ENCODE measurements at places on chromosomes 12 and 14.

DNA sequence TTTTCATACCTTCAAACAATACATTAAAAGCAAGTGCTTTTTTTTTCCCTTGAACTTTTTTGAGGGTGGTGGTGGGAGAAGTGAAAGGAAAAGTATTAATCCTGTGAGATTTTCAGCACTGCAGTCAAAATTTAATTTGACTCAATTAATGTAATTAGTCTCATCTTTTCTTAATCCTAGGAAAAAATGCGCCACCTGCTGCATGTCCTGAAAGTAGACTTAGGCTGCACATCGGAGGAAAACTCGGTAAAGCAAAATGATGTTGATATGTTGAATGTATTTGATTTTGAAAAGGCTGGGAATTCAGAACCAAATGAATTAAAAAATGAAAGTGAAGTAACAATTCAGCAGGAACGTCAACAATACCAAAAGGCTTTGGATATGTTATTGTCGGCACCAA lies 52.2 kb downstream of the SPATA7 start:
- no peak for DNase-seq

DNA sequence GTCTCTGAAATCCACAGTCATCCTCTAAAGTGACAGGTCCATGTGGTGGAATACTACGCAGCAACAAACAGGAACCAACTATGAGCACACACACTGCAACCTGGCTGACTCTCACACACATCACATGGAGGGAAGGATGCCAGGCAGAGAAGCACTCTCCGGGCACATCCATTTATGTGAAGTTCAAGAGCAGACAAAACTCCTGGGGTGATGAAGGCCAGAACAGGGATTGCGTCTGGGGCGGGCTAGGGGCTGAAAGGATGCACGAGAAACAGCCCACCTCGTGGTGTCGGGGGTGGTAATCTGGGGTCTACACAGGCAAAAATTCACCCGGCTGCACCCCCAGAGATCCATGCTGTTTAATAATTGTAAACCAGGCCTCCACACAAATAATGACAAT lies 100.2 kb downstream of the DICER1 start:
- no peak for DNase-seq

DNA sequence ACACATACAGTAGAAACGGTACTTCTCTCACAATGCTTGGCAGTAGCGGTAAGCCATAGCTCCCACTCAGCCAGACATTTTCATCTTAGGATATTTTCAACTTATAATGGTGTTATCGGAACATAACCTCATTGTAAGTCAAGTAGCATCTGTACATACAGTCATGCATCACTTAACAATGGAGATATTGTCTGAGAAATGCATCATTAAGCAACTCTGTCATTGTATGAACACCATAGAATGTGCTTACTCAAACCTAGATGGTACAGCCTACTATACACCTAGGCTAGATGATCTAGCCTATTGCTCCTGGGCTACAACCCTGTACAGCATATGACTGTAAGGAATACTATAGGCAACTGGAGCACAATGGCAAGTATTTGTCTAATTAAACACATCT lies 40.8 kb downstream of the RPS6KA5 start:
- no peak for DNase-seq

DNA sequence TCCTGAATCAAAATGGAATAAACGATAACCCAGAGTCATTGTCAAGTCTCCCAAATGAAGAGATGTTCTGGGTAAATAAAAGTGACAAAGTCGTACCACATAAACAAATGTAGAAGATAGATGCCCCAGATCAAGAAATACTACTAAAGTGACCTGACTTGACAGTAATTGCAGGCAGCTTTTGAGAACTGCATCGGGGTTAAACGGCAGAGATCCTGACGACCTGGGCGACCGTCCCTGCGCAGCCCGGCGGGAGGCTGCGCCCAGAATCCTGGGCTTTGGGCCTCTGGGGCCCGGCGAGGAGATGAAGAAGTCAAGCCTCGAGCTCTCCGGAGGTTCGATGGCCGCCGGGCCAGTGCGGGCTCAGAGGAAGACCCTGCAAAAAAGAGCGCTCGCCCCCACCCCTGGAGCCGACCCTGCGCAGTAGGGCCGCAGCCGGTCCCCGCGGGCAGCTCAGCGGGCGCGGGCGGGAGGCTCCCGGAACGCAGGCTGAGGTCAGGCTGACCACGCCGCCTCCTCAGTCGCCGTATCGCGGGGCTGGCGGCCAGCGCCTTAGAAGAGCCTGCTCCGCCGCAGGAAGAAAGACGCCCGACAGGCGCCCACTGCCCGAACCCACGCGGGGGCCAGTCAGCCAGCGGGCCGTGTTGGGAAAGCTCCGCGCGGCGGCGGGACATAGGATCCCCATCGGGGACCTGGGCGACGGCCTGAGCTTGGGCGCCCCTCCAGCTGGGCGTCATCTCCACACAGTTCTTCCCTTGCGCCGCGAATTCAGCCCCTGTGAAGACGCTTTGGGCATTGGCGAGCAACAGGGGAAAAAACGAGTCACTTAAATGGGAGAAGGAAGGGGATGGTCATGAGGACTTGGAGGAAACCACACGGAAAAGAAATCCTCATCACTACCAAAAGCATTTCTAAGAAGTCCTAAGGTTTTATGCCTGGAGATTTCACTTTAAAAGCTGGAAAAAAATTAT lies 16.0 kb downstream of the NKX2-1 start:
- no peak for DNase-seq

GRCh38 chr12:12387501-12387900 lies 30.6 kb downstream of the BORCS5 start:
- no peak for DNase-seq

DNA sequence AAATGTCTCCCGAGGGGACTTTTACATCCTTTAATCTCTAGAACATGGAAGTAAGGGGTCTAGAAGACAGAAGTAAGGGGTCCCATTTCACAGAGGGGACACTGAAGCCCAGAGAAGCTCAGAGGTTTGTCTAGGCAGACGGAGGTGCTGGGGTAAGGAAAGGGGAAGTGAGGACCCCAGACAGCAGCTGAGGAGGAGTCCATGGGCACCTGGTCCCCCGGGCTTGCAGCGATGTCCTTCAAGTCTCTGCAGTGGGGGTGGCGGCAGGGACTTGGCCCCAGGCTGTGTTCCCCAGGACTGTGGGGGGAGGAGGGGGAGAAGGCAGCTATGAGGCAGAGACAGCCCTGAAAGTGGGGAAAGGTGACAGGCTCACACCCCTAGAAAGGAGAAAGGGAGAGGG lies 30.7 kb downstream of the DTX1 start:
- DNase-seq: no peak

DNA sequence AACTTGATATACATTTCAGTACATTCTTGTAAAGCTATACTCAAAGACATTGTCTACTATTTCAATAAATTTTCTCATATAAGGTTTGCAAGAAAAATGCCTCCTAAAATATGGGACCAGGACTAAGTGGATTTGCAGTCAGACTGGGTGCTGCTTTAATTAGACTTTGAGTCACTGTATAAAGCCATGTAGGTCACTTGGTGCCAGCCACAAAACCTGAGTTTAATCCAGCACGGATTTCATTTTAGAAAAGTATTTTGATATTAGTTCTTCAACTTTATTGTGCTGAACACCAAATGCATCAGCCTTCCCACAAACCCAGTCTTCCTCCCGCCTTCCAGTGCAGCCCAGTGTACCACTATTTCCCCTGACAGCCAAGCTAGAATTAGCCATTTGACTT lies 9.9 kb upstream of the NID2 start:
- DNase-seq: no peak

- DNase-seq: no peak
Measured at GRCh38 chr12:58313091-58313855, 371.9 kb downstream of the ATP23 start.

DNA sequence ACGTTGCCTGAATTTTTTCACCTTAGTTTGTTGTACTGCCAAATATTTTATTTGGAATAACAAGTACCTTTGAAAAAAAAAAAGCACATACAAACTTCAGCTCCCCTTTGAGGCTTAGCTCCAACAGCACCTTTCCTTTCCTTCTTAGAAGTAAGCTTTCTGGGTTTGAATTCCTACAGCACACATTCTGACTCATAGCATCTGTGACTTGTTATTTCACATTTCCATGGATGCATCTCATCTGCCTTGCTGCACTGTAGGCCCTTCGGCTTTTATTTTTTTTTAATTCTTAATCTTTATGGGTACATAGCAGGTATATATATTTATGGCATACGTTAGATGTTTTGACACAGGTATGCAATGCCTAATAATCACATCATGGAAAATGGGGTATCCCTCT lies 7.2 kb downstream of the LGALS3 start:
- DNase-seq: no peak

DNA sequence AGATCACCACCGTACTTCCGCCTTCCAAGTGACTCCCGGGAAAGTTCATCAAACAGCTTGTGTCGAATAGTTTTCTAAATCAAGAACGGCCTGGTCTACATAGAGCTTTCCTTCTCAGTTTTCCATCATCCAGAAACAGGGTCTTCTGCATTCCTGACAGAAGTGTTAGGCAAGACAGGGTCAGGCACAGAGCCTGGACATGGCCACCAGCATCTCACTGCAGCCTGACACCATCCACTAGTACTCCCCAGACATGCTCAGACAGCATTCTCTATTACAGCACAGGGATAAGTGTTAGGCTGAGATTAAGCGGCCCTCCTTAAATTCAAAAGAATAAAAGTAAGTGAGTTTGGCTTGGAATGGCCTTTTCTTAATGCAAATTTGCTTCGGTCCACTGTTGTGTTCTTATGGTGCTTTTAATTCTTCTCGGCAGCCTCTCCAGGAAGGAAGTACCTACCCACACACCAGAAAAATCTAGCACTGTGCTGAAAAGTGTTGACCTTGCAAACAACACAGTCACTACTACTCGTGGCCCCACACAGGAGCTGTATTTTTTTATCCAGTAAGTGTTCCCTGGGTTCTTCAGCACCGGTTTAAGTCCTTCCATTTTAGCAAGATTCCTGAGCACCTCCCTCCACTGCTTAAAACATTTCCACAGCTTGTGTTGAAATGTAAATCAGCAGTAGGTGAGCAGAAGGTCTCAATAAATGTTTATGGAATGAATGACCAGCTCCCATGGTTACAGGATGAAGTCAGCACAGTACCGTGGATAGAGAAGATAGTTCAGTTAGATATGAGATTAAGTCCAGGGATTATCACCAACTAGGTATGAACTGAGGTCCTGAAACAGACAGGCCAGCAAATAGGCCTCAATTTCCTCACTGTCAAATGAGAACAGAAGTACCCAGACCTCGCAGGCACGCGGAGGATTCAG lies 44.1 kb downstream of the SETD3 start:
- DNase-seq: no peak

GRCh38 chr12:92604786-92605185 lies 98.0 kb upstream of the PLEKHG7 start:
- peak; percentile 64 for DNase-seq

GRCh38 chr12:8034802-8035201 lies 2.3 kb downstream of the FOXJ2 start:
- DNase-seq: no peak

GRCh38 chr12:1473418-1473817 lies 121.0 kb downstream of the FBXL14 start:
- DNase-seq: no peak

DNA sequence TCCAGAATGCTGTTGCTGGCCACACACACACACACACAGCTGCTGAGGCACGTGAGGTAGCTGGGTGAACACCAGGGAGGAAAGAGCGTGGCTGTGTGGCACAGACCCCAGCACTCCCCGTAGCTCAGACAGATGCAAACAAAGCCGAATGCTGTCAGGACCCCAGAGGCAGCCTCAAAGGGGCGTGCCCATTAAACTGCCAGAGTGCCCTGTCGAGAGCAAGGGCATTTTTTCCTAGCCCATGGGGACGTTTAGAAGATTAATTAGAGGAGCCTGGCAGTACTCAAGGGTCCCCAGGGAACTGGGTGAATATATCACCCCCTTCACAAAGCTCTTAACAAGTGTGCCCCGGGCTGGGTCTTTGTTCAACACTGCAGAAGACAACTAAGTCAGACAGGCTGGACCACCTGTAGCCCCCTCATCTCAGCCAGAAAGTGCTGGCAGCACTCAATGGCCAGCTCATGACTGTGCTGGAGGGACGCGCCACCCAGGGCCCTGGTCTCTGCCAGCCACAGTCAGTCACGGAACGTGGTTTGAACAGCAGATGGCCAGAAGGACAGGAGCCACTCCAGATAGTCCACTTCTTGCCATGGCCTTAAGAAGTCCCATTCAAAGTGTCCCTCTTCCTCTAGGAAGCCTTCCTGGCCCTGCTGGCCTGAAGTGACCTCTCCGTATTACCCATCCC lies 37.5 kb downstream of the TTC7B start:
- no peak for DNase-seq

- no peak for DNase-seq
Measured at GRCh38 chr14:33564774-33565630, 385.9 kb downstream of the EGLN3 start.

- DNase-seq: no peak
Measured at GRCh38 chr12:55633151-55633550, 3.5 kb upstream of the OR10P1 start.

DNA sequence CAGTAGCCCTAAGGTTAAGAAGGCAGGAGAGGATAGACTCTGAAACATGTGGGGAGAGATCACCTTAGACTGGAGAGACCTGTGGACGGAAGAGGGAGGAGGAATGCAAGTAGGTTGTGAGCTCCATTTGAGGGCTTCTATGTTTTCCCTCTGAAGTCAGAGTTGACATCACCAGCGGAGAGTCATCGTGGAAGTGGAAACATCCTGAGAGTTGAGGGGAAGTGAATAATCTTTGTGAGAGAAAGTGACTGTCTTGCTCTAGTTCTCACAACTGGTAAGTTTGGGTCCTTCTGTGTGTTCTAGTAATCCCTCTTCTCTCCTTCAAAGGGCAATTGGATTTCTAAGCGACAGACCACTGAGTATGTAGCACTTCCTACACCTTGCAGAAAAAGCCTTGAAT lies 103.6 kb upstream of the CCND2 start:
- DNase-seq: no peak

- no peak for DNase-seq
Measured at GRCh38 chr12:25518512-25518911, 34.6 kb downstream of the LMNTD1 start.

DNA sequence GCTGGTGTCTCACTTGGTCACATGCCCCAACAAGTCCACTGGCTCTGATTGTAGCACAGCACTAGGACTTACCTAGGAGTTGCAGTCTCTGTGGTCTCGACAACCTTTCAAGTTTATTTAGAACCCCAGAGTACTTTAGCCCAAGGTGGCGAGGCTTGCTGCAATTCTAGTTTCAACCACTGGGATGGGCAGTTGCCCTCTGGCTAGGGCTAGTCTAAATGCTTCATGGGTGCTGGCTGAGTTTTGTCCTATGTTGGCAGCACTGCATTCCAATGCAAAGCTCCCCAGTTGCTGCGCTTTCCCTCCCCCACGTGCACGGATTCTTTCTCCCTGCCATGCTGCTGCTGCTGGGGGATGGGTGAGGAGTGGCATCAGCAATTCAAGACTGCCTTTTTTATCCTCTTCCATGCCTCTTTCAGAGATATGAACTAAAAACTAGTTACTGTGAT lies 207.9 kb downstream of the SYNE2 start:
- no peak for DNase-seq

Data from right lung (tissue), 10 donors.